Cerebellar nuclear complex (tissue), 1 donor: ENCODE measurements at places on chromosomes 2 and 18.

- no peak for DNase-seq
Measured at GRCh38 chr2:160869411-160869810, 290.8 kb upstream of the TANK start.

GRCh38 chr2:31420936-31421335 is 6.4 kb upstream of the XDH start:
- no peak for DNase-seq

- DNase-seq: no peak
Measured at GRCh38 chr2:229884775-229885699, 36.8 kb downstream of the TRIP12 start.

DNA sequence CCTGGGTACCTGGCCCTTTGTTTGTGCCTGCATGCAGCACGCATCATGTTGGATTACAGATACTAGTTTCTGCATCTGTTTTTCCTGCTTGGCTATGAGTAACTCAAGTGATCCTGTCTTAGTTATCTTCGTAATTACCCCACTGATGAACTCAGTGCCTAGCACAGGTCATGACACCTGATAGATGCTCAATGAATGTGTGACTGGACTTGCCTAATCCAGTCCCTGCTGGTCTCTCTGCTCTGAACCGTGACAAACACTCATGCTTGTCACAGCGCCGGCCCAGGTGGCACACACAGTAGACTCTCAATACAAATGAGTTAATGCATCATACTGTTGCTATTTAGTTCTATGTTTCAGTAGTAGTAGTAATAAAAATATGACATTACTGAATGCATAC is 31.2 kb upstream of the NTSR2 start:
- DNase-seq: no peak

GRCh38 chr2:29923110-29923721 is 1.8 kb upstream of the ALK start:
- no peak for DNase-seq

GRCh38 chr2:45595721-45596435 is 15.2 kb downstream of the SRBD1 start:
- DNase-seq: no peak

- DNase-seq: no peak
Measured at GRCh38 chr2:11343650-11344341, 640 bp downstream of the ROCK2 start.

DNA sequence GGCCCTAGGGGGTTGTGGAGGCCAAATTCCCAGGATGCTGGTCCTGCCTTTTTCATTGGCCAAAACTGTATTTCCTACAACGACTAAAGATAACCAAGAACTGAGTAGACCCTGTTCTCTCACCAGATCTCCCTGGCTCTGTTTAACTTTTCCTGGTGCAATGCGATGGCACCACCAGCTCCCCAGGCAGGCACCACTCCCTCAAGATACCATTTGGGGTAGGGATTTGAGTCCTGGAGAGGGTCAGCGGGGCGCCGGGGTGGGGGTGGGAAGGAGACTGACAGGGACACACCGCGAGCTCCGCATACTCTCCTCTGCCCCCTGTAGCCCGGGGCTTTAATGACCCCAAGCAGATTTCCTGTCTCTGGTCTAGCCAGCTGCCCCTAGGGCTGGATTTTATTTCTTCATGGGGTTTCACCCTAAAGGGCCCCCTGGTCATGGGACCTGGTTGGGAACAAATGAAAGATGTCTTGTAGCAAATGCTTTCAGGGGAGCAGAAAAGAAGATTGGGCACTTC is 7.3 kb downstream of the SIX2 start:
- DNase-seq: no peak
